ENCODE measurements at places on chromosomes 3 and 15. TPM values are rescaled to one million over a fixed set of nuclear protein-coding genes. Genes with fewer than 3 reads are reported as not detected.
A peak's percentile ranks its signal among the peaks of the same experiment; 100 is the strongest.

DNA sequence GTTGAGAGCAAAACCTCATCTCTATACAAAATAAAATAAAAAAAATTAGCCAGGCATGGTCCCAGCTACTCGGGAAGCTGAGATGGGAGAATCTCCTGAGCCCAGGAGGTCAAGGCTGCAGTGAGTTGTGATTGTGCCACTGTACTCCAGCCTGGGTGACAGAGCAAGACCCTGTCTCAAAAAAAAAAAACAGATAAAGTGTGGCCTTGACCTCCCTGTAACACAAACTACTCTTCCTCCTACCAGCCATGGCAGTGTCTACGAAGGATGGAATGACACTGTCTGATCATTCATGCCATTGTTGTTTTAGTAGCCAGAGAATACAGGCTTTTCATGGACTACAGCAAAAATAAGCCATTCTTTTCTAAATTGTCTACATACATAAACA lies 117.1 kb upstream of the IQSEC1 start:
- peaks cover 4% of the 10 kb centered on the region for H3K36me3 ChIP-seq
- H3K4me3 ChIP-seq: no peak overlapping the region
- peaks cover 22% of the 10 kb centered on the region for H3K4me1 ChIP-seq
- no peak for DNase-seq

- no peak overlapping the region for H3K27ac ChIP-seq
- peaks cover 2% of the 10 kb centered on the region for H3K36me3 ChIP-seq
- peaks cover 15% of the 10 kb centered on the region for H3K4me1 ChIP-seq
- H3K27me3 ChIP-seq: no peaks in the 10 kb centered on the region
- DNase-seq: no peak
- H3K4me3 ChIP-seq: no peak overlapping the region
Measured at GRCh38 chr15:58777107-58777506, 6.0 kb downstream of the MINDY2 start.

DNA sequence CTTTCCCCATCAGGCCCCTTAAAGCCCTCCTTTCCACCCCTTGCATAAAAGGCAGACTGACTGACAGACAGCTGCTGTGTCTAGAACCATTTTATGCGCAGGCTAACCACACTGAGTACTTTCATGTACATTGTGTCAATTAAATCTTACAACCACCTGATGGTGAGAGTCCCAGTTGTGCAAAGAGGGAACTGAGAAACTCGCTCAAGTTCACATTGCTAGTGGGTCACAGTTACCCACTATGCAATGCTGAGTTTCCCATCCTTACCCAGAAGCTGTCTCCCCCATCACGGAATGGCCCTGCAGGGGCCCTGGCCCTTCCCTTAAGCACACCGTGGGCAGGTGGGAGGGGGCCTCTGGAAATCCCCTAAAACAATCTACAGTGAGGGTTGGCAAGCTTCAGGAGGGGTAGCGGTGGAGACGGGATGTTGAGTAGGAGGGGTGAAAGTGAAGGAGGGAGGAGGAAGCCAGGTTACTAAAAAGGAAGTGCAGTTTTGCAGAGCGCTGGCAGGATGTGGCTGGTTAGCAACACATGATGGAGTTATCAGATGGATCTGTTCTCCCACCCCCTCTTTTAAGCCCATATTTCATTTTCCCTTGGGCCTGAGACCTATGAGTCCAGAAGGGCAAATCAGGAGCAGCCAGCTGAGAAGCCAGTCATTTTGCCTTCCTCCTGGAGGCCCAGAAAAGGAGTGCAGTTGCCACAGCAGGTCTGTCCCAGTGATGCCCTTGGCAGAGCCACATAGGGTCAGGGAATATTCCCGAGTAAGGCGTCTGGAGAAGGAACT lies 30.0 kb downstream of the STARD5 start:
- H3K27ac ChIP-seq: peak overlapping the region; percentile 99
- H3K4me1 ChIP-seq: peaks cover 82% of the 10 kb centered on the region
- peak overlapping the region; percentile 82 for H3K4me3 ChIP-seq

DNA sequence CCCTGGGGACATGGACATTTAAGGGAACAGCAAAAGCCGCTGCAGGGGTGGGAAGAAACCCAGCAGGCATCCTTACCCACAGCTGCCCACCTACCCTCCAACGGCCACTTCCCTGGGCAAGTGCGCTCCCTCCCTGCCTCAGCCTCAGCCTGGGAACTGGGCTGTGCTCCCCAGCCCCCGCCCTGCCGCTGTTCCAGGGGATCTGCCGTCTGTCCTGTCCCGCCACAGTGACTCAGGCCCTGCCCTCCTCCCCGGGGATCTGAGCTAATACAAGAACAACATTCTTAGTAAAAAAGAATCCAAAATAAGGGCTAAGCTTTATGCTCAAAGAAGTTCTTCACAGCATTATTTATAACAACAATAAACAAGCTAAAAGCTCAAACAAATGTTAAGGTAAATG lies 7.4 kb upstream of the IQSEC1 start:
- H3K27ac ChIP-seq: no peak overlapping the region
- H3K36me3 ChIP-seq: no peaks in the 10 kb centered on the region
- H3K27me3 ChIP-seq: peaks cover under 1% of the 10 kb centered on the region
- H3K4me1 ChIP-seq: no peaks in the 10 kb centered on the region
- no peak overlapping the region for H3K4me3 ChIP-seq

DNA sequence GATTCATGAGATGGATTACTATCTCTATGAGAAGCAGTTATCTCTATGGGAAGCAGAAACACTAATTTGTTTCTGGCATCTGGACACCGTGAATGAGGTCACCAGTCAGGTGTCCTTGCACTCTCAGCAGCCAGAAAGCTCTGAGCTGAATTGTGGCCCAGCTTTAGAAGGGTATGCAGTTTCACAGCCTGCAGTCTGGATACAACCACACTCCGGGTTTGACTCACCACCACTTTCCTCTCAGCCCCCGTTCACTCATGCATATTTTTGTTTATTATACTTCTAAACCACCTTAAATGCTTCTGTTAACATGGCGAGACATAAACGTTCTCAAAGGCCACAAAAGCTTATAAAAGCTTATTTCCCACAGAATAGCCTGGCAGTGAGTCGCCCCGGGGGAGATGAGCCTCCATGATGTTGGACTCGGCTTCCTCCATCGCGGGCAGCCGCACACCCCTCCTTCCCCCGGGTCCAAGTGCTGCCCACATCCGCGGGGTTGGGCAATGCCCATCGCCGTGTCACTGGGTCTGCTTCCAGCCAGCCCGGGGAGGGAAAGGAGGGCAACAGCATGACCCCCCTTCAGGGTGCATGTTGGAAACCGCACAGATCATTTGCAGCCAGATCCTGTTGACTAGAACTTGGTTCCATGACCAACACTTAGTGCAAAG lies 16.8 kb upstream of the SLC41A3 start:
- no peaks in the 10 kb centered on the region for H3K4me1 ChIP-seq
- no peak overlapping the region for H3K4me3 ChIP-seq
- H3K27ac ChIP-seq: no peak overlapping the region
- no peaks in the 10 kb centered on the region for H3K36me3 ChIP-seq
- no peak for DNase-seq

GRCh38 chr15:29682361-29682760 lies 139.9 kb downstream of the TJP1 start:
- no peak overlapping the region for H3K27ac ChIP-seq
- H3K4me1 ChIP-seq: no peaks in the 10 kb centered on the region
- H3K27me3 ChIP-seq: peaks cover 9% of the 10 kb centered on the region
- H3K36me3 ChIP-seq: no peaks in the 10 kb centered on the region

- H3K27me3 ChIP-seq: no peaks in the 10 kb centered on the region
- DNase-seq: no peak
- H3K27ac ChIP-seq: no peak overlapping the region
- no peaks in the 10 kb centered on the region for H3K36me3 ChIP-seq
- H3K4me3 ChIP-seq: no peak overlapping the region
Measured at GRCh38 chr3:161939918-161940620, 443.5 kb downstream of the OTOL1 start.

- H3K36me3 ChIP-seq: peaks cover 19% of the 10 kb centered on the region
- no peaks in the 10 kb centered on the region for H3K27me3 ChIP-seq
- DNase-seq: no peak
- no peak overlapping the region for H3K4me3 ChIP-seq
- no peak overlapping the region for H3K27ac ChIP-seq
Measured at GRCh38 chr3:130925628-130926027, 31.7 kb downstream of the ATP2C1 start.

DNA sequence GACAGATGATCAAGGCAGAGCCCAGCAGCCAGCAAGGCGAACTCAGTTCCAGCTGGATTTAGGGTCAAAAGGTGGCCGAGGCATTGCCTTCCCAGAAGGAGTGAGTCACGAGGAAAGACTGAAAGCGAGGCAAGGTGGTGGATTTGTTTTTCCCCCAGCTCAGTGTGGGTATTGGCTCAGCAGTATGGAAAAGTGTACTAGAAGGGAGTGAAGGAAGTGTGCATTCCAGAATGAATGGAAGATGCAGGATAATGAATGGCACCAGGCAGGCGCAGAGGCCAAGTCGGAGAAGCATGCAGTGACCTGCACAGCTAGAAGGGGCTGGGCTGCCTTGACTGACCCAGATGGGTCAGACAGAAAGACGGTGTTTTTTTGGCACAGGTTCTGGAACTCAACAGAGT lies 46.3 kb downstream of the FOXP1 start:
- no peak overlapping the region for H3K4me3 ChIP-seq
- no peaks in the 10 kb centered on the region for H3K27me3 ChIP-seq
- H3K27ac ChIP-seq: no peak overlapping the region
- no peak for DNase-seq
- peaks cover 2% of the 10 kb centered on the region for H3K36me3 ChIP-seq

- H3K27me3 ChIP-seq: no peaks in the 10 kb centered on the region
- peaks cover 65% of the 10 kb centered on the region for H3K4me1 ChIP-seq
- DNase-seq: no peak
- H3K4me3 ChIP-seq: no peak overlapping the region
Measured at GRCh38 chr15:25410649-25411048, 28.2 kb downstream of the UBE3A start.

GRCh38 chr15:97052513-97052912 lies 722.0 kb downstream of the NR2F2 start:
- H3K4me3 ChIP-seq: no peak overlapping the region
- H3K4me1 ChIP-seq: no peaks in the 10 kb centered on the region
- no peaks in the 10 kb centered on the region for H3K27me3 ChIP-seq
- no peak for DNase-seq

DNA sequence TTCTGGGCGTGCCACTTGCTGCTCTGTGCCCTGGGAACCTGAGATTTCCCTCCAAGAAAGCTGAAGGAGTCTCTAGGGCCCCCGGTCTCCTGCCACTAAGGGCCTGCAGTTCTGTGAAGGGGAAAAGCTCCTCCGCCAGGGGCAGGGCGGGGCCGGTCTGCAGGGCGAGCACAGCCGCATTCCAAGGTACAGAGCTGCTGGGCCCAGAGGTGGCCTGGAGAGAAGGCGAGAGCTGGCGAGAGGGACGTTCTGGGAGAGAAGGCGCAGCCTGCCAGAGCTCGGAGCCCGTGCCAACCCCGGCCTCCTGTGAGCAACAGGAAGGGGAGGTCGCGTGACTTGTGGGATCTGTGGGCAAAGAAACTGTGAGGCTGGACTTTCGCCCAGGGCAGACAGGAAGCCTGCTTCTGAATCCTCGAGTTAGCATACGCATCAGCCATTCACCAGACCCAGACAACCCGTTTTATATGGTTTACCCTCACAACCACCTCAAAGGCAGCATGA lies 500.4 kb downstream of the SHQ1 start:
- no peak overlapping the region for H3K27ac ChIP-seq
- H3K36me3 ChIP-seq: no peaks in the 10 kb centered on the region
- no peaks in the 10 kb centered on the region for H3K27me3 ChIP-seq

Gene ANKUB1
- total RNA-seq: not detected

All from activated CD4-positive, alpha-beta memory T cell treated with anti-CD3 and anti-CD28 coated beads for 36 hours (primary cell).